ENCODE measurements at places on chromosomes 11 and 22.

GRCh38 chr22:46514592-46515207, 22.7 kb downstream of the CELSR1 start:
- no peak for DNase-seq

DNA sequence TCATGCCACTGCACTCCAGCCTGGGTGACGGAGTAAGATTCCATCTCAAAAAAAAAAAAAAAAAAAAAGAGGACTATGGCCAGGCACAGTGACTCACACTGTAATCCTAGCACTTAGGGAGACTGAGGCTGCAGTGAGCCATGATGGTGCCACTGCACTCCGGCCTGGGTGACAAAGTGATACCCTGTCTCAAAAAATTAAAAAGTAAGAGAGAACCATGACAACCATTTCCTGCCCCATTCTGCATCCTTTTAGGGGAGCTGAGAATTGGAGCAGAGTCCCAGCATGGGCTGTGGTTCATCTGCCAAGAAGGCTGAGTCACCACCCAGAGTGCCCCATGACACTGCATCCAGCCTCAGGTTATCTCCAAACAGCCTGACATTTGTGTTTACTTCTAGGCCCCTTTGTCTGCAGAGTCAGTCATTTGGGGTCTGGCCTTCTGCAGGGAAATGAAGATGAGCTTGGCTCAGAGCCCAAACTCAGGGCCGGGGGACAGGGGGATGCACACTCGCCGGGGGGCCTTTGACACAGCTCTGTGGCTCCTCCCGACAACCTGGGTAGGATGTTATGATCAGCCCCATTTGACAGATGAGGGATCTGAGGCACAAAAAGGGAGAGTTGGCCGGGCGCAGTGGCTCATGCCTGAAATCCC, 4.7 kb downstream of the CSDC2 start:
- no peak for DNase-seq

GRCh38 chr22:35418088-35418487, 18.1 kb downstream of the MCM5 start:
- no peak for DNase-seq

GRCh38 chr11:78019808-78020207, 3.3 kb downstream of the KCTD14 start:
- no peak for DNase-seq

GRCh38 chr22:44088976-44089570, 65.0 kb downstream of the PARVB start:
- DNase-seq = no peak

- DNase-seq = no peak
These were observed 67.0 kb downstream of the FANCF start for GRCh38 chr11:22558664-22559063.

DNA sequence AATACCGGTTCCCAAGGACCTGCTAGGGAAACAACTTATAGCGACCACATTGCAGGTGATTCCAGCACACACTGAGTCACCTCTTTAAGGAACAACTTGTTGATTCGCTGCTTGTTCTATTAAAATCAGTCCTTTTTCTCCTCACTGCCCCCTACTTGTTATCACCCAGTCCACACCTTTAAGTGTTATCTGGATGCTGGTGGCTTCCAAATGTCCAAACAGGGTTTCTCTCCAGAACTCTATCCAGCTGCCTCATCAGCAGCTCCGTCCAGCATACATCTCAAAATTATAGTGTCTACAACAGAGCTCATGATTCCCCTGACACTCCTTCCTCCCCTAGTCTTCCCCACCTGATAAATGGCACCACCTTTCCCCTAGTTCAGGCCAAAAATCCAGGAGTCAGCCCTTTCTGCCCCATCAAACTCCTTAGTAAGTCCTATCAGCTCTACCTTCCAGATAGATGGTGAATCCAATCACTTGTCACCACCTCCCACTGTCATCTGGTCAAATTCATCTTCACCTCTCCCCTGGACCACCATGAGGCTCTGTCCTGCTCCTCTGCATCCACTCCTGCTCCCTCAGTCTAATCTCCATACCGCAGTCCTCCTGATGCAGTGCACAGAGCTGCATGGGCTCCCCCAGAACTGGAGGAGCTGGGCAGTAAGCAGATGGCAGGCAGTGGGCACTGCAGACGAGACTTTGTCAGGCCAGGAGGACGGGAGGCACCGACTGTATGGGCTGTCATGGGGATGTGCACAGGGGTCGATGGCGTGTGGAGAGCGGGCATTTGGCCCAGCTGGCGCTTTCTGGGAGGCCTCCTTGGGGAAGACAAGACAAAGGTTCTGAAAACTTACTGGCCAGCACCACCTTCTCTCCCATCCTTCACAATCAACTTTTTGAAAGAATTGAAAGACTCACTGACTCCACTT, 19.3 kb downstream of the IL10RA start:
- DNase-seq = no peak

- no peak for DNase-seq
These were observed 110.7 kb upstream of the CLMP start for GRCh38 chr11:123305601-123306375.

GRCh38 chr11:48134221-48134922, 82.2 kb upstream of the OR4B1 start:
- no peak for DNase-seq

DNA sequence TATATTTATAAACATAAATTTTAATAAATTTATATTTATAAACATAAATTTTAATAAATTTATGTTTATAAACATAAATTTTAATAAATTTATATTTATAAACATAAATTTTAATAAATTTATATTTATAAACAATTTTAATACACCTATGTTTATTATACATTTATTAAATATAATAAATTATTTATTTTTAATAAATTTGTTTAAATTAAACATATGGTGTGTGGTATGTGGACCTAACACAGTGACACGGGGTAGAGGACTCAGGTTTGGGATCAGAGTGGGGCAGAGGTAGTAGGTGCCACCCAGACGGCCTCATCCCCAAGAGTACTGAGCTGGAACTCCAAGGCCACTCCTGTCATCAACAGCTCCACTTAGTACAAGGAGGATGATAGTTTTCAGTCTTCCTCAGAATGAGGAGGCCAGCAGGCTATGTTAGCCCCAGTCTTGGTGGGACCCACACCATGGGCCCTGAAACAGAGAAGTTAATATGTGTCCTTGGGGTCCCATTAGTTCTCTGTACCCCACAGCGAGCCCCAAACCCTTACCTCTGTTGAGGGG, 46.7 kb upstream of the BID start:
- no peak for DNase-seq

DNA sequence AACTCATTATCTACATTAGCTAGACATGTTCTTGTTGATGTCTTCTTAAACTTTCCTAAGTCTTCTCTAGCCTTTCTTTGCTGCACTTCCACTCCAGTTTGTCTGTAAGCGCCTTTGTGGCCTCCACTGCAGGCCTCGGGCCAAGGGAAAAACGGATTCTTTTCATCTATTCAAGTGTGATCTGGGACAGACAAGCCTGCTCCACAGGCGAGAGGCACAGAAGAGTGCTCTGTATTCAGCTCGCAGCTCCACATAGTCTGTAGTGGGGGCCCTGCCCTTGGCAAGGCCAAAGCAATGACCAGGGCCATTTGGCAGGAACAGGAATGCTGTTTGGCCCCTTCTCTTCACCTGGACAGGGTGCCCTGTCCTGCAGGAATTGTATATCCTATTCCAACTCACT, 84.1 kb upstream of the BARX2 start:
- no peak for DNase-seq

DNA sequence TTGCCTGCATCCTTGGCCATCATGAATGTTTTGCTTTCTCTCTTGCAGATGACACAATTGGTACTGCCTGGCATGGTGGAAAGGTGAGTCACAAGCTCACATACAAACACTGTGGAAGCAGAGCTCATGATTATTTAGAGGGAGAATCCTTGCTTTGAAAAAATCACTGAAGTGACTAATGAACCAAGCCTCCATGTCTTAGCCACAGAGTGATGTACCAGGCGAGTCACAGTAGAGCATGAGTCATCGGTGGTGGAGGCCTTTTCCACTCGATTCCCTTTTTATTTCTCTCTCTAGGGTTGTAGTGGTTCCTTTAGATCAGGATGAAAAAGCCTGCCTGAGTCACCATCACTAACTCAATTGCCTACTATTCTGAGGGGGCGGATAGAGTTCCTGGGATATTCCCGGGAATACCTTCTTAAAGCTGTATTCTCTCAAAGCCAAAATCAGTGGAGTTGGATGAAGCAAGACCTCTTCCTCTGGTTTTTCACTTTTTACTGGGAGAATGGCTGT, 49.6 kb upstream of the ALKBH3 start:
- DNase-seq = peak; percentile 26

- no peak for DNase-seq
These were observed 19.2 kb downstream of the AP2A2 start for GRCh38 chr11:944711-945470.

DNA sequence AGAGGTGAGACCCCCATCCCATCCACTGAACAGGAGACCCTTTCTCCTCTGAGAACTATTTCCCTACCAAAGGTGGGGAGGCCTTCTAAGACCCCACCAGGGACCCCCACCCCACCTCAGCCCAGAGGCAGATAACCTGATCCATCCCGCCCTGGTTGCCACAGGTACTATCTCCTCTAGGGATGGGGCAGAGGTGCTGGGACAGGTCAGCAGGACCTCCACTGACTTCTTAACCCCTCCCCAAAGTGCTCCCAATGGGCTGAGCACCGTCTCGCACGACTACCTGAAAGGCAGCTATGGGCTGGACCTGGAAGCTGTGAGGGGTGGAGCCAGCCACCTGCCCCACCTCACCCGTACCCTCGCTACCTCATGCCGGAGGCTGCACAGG, 4.3 kb downstream of the INPPL1 start:
- no peak for DNase-seq

- no peak for DNase-seq
These were observed 9.8 kb upstream of the CARD16 start for GRCh38 chr11:105054723-105055493.

DNA sequence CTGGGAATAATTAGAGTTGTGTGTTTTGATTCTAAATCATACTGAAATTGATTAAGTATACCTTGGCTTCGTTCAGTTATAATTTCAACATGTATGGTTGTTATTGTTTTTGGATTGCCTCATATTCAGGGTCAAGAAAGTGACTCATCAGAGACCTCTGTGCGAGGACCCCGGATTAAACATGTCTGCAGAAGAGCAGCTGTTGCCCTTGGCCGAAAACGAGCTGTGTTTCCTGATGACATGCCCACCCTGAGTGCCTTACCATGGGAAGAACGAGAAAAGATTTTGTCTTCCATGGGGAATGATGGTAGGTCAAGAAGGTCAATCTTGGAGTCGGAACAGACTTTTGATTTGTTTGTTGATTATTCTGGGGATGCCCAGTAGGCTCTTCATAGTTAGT, 40.4 kb downstream of the KMT2A start:
- no peak for DNase-seq

- no peak for DNase-seq
These were observed 7.1 kb upstream of the SCGB2A1 start for GRCh38 chr11:62201376-62201775.

- no peak for DNase-seq
These were observed 1.6 kb upstream of the THOC5 start for GRCh38 chr22:29555065-29555644.

GRCh38 chr11:84721561-84721961, 905.6 kb downstream of the DLG2 start:
- DNase-seq = no peak

DNA sequence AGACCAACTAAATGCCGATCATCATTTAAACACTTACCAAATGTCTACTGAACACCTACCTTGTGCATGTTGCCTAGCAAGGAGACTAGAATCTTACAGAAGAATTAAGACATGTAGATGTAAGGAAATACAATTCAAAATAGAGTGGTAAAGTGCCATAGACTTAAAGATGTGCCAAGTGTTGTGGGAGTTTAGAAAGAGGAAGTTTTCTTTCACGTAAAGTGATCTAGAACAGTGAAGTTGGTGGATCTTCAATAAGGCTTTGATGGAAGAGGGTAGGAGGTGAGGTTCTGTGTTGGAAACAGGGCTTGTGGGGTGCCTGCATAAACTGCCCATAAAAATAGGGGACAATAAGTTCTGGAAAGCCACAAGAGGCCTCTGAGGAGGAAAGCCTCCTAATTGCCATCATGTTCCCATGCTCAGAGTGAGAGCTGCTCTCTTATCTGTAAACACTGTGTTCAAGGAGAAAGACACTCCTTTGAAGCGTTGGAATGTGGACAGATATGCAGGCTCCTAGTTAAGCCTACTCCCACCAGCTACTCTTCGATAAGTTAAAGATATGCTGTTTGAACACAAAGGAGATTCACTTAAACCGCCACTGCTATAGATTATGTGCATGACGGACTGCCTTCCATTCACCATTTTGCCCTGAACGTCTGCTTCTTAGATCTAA, 66.7 kb downstream of the HSD17B12 start:
- DNase-seq = no peak

DNA sequence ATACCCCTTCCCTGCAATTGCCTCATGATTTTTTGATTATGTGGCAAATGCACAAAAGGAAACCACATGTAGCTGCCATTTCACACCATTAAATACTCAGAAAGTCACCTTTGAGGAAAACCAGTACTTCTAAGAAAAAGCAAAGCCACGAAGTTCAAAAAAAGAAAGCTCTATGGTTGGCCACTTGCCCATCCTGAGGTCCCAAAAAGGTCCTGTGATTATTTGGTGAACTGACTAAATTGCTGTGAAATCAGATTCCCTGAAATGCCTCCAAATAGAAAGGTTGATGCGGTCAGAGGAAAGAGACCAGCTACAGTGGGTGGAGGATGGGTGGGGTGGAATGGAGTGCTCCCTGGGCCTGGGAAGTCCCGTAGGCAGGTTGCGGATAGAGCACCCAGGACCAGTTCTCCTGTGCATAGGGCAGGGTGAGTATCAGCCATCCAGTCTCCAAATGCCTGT, 26.9 kb downstream of the MRPL16 start:
- DNase-seq = no peak

- DNase-seq = no peak
These were observed 37.1 kb downstream of the TAF1D start for GRCh38 chr11:93704237-93704636.

GRCh38 chr11:65380460-65381119, 1.9 kb downstream of the SLC25A45 start:
- DNase-seq = no peak

GRCh38 chr11:87859636-87860035, 315.6 kb downstream of the RAB38 start:
- no peak for DNase-seq

DNA sequence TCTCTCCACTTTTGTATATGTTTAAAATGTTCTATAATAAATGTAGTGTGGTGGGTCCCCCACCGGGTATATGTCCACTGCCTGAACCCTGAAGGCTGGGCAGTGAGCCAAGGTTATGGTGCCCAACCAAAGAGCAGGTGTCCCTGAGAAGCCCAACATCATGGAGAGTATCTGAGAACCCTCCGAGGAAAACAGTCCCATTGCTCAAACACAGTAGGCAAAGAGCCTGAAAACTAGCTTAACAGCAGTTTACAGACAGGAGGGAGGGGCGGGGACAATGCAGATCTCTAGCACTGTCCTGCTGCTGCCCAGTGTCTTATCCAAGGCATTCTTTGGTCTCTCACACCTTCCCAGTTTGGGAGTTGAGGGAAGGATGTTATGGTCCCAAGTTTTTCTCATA, 91.0 kb downstream of the TMPRSS5 start:
- DNase-seq = no peak
